ENCODE measurements at places on chromosomes 5 and 9.

DNA sequence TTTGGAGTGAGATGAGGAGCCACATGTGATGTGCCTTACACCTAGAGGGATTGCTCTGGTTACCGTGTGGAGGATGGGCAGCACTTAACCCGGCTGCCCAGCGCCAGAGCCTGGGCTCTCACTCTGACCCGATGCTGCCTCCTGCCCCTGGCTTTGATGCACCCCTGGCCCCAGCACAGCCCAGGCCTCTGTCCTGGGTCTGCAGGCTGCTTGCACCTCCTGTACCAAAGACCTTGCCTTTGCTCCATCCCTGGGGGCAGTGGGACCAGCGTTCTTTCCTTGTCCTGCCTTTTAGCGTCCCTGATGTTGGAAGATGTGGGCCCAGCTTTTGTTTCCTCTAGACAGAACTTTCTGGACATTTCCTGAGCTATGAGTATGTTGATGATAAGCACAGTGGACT, 40.4 kb downstream of the FGF18 start:
- no peak for DNase-seq

DNA sequence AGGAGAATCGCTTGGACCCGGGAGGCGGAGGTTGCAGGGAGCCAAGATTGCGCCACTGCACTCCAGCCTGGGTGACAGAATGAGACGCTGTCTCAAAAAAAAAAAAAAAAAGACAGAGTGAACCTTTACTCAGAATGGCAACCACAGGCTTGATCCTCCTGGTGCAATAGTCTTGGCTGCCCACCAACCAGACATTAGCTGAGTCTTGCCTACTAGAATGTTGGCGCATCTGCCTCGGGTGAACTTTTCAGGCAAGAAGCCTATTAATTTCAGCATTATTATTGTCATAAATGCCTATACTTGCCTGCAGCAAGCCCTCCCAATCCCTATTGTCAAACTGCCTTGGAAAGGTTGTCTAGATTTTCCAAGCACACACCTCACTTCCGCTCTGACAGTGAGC, 4.2 kb downstream of the SERINC5 start:
- no peak for DNase-seq

DNA sequence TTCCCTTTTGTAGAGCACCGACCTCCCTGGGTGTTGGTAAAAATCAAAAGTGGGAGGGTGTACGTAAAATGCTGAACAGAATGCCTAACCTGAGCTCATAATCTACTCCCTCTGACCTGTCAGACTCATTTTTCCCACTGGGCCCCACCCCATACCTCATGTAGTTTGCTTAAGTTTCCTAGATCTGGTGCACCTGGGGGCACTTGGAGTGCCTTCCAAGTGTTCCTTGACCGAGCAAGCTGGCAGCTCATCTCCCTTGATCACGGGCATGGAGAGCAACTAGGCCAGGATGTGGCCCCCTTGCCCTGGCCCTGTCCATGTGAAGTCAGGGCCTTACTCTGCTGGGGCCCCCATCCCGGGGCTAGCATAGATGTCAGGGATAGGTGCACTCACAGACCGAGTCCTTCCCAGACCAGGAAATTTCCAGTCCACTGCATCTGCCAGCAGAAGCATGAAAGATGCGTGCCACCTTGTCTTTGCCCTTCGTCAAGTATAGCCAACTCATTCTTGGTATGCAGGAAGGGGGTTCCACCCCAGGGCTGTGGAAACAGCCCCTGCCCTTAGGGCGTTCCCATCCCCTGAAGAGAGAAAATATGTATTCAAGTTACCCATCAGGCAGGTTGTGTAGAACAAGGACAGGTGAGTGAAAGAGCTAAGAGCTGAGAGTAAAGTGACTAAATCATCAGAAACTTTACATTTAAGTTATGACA, 41.9 kb downstream of the SLC22A5 start:
- DNase-seq: no peak

- no peak for DNase-seq
Measured at GRCh38 chr9:16307626-16308195, 562.8 kb downstream of the BNC2 start.

GRCh38 chr9:112559629-112560413, 73.2 kb downstream of the KIAA1958 start:
- DNase-seq: no peak

GRCh38 chr5:99879791-99880511, 655.2 kb upstream of the FAM174A start:
- no peak for DNase-seq

DNA sequence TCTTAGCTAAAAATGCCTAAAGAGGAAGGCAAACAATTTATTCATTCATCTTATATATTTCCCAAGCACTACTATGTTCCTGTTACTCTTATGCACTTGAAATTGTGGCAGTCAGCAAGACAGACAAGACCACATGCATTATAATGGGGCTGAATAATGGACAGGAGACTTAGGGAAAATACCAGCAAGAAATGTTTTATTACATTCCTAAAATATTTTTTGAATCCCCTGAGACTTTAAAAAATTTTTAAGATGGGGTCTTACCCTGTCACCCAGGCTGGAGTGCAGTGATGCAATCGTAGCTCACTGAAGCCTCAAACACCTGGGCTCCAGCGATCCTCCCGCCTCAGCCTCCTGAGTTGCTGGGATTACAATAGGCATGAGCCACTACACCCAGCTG, 13.2 kb downstream of the ZCCHC9 start:
- DNase-seq: no peak

DNA sequence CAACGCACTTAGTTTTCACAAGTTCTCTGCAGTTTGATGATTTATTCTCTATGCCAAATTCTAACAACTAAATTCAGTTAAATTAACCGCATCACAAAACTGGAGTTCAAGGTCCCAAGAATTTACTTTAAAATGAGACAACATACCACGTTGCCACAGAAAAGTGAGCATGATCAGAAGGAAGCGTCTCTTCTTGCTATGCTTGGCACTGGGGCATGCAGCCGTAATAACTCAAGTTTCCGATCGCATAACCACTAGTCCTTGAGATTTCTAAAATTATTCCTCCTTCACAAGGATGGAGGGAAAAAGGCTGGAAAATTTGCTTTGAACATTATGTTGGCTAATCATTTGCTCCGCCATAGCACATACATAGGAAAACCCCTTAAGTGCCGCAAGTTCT, 13.9 kb downstream of the NFIB start:
- no peak for DNase-seq

- DNase-seq: no peak
Measured at GRCh38 chr5:66742083-66742895, 146.1 kb downstream of the MAST4 start.

DNA sequence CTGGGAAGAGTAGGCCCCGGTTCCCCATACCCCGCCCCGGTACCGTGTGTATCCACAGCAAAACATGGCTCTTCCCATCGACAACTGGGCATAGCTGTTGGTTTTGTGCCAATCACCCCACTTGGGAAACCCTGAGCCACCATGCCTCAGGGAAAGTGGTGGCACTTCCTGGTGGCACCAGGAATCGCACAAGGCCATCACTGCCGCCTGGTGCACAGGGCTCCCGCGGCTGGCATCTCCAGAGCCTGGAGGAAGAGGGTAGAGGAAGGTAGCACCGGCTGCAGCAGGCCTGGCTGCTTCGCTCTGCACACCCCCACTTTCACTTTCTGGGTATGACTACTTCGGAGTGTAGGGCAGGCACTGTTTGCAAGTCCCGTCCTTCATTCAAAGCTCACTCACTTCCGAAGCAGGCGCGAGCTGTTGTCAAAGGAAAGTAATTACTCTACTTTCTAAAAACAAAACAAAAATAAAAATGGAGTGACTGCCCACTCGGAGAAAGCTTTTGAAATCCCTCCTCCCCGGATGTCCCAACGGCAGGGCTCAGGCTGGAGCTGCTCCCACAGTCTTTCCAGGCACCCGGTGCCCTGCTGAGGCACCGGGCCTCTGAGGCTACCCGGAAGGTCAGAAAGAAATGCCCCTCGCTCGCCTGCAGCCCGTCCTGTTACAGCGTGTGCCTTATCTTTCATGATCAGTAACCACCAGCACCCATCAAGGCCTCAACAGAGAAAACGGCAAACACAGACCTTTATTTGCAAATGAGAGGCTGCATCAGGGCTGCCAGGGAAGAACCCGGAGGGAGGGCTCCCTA, 2.0 kb downstream of the BRD3 start:
- no peak for DNase-seq

DNA sequence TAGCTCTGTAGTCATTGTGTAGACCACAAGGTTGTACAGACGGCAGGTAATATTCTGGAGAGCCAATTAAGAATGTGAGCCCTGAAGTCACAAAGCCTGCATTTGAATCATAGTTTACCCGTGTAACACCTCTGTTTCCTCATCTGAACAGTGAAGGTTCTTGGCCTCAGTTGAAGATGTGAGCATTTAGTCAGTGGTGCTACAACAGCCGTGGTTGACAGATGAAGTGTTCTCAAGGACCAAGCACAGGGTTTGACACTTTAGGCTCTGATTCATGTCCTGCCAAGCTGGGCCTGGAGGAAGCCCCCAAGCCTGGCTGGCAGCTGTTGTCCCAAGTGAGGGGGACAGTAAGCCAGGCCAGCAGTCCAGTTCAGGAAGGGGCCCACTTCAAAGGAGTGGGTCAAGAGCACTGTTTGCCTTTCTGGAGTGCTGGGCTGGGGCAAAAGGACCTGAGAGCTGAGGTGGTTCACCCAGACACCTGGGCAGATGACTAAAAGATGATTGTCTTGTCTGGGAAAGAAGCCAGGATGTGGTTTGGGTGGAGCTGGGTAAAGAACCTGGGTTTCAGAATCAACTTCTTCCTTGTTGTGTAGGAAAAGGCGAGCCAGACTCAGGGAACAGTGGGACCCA, 20.7 kb downstream of the FAXDC2 start:
- no peak for DNase-seq

- DNase-seq: no peak
Measured at GRCh38 chr9:110940951-110941557, 97.2 kb downstream of the LPAR1 start.

DNA sequence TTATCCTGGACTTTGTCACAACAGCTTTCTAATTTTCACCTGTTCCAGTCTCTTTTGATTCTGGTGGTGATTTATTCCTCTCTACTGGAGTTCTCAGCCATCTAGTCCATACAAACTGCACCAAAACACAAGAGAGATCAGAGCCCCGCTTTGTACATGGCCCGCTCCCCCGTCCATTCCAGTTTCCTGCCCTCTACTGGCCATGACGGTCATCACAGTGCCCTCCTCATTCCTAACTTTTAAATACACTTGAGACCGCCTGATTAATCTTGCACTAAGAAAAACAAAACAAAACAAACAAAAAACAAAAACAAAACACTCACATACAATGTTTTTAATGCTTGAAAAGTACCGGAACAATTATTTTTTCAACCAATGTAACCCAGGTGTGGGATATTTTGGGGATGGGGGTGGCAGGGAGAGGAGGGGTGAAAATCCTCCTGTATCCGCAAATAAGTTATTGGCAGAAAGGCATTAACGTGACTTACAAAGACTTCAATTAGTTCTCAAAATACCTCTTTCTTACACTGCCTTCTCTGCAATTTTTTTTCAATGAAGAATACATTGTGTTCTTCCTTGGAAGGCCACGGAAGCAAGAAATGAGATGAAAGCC, 84.8 kb upstream of the PAM start:
- DNase-seq: no peak

DNA sequence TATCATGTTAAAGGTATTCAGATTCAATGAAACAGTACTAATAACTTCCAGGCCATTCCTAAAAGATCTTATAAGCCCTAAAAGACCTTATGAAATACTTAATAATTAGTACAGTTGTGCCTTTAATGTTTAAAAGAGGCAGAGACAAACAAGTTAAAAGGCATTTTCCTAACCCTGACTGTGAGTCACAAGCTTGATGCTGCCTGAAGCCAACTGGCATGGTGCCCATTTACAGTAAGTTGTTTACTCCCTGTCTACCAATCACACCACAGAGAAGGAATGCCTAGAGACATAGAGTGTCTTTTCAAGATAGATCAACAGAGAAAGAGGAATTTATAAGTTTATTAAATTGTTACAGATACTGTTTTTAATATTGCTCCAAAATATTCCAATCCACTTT, 47.8 kb downstream of the NR3C1 start:
- peak; percentile 69 for DNase-seq

DNA sequence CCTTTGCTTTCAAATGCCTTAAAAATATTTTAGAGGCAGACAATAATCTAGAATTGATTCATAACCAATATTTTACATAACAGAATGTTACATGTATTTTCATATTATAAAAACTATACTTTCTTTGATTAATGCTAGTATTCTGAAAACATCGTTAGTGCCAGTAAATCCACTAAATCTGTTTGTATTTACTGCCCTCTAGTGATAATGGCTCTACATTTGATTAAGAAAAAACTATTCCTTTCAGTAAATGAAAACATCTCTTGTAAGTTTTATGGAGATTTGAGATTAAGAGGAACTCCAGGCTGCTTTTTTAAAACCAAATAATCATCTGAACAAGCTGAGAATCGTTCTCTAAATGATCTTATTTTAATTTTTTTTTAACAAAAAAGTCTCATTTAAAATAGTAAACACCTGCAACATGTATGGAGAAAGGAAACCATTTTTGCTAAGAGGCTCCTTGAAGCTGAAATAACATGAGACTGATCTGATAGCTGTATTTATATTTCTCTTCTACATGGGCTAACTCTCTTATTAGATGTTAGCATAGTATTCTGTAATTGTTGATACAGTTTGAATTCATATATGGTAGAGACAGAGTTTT, 424.7 kb downstream of the RAB3C start:
- DNase-seq: no peak

GRCh38 chr5:101788797-101789196, 507.3 kb downstream of the SLCO4C1 start:
- no peak for DNase-seq

GRCh38 chr5:148831590-148832565, 5.5 kb downstream of the ADRB2 start:
- DNase-seq: no peak

- no peak for DNase-seq
Measured at GRCh38 chr5:155564541-155564940, 551.0 kb downstream of the KIF4B start.

DNA sequence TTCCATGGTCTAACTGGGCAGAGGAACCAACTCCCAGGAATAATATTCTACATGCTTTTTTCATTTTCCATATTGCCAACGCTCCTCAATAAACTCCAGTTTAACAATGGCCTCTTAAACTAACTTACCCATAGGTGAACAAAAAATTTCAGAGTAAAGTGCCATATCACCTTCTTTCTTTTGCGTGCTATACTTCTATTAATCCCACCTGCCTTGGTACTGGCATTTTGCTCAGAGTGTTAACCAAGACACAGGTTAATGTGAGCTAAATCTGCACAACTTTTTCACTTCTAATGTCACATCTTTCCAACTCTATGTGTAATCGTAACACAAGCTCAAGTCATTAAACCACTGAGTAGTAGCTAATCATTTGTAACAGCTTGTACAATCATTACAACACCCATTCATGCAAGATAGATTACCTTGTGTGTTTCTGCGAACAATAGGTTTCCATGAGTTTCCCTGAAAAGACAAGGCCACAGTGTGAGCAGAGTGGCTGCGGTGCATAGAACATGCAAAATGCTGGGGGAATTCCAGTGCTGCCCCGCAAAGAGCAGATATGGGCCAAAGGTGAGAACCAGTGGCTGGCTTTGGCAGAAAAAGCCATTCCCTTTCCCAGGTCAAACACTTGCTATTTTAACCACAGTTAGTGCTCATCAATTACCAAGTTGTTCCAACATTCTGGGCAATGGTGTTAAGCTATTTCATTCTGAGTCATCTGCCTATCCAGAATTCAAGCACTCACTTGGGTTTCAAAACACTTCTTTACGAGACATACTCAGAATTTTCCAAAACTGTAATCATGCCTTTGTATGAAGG, 42.8 kb downstream of the TIMD4 start:
- no peak for DNase-seq

GRCh38 chr9:27468462-27469110, 55.5 kb upstream of the IFNK start:
- no peak for DNase-seq

GRCh38 chr5:120240706-120241105, 223.4 kb upstream of the PRR16 start:
- no peak for DNase-seq

- DNase-seq: no peak
Measured at GRCh38 chr9:100394816-100395215, 32.1 kb upstream of the MSANTD3 start.
